ENCODE measurements at places on chromosomes 1 and 21.

DNA sequence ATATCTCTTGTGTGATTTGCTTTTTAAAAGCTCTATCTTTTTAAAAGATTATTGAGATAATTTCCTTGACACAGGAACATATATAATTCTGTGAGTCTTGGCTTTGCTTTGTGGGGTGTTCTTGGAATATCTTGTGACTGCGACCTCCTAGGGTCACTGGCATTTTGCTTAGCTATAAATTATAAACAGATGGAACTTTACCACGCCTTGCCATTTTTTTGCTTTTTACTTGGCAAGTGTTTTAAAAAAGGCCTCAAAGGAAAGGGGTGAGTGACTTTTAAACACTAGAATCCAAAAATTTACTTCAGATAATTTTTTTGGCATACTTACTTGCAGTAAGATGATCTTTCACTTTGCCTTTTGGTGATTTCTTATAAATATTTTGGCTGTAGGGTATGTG is 43.6 kb downstream of the ALG6 start:
- DNase-seq: no peak

- DNase-seq: no peak
These were observed 72.4 kb downstream of the CASZ1 start for GRCh38 chr1:10724052-10724494.

GRCh38 chr1:16266411-16267118 is 29.6 kb upstream of the CPLANE2 start:
- DNase-seq: no peak

DNA sequence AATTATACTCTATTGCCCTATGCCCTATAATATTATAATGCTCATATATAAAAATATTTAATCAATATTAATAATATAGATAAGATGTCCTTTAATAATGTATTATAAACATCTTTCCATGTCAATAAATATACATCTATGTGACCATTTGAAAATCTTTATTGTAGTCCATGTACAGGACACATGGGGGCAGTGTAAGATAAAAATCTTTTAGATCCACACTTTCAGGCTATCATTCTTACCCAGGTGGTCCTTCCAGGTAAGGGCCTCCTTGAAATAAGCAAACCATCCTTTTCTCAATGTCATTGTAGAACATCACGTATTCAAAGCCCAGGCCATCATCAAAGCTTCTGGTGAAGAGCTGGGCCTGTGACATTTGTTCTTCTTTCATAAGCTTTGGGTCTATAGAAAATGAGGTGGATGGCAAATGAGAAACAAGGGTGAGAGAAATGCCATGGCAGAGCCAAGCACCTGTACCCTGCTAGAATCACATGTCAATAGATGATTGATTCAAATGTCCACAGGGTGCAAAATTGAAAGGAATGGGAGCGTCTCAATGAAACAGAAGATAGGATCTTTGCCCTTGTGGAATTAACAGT is 20.2 kb downstream of the THEM4 start:
- DNase-seq: no peak

DNA sequence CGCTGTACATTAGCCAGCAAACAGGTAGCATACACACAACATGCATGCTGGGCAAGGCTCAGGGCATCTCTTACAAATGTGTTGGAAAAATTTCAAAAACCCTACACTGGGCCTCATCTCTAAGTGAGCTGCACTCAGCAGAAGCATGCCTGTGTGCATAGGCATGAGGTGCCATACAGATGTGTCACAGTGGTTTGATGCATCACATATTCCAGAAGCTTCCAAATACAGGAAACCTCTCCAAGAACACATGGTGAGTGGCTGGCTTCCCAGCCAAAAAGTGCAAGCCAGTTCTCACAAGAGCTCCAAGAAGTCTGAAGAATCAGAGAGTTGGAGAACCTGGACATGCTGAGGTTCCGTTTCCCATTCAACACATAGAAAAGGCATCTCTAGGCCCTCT is 58.3 kb downstream of the CD46 start:
- DNase-seq: peak; percentile 10

GRCh38 chr1:95084317-95085176 is 11.8 kb upstream of the ALG14 start:
- DNase-seq: peak; percentile 18

DNA sequence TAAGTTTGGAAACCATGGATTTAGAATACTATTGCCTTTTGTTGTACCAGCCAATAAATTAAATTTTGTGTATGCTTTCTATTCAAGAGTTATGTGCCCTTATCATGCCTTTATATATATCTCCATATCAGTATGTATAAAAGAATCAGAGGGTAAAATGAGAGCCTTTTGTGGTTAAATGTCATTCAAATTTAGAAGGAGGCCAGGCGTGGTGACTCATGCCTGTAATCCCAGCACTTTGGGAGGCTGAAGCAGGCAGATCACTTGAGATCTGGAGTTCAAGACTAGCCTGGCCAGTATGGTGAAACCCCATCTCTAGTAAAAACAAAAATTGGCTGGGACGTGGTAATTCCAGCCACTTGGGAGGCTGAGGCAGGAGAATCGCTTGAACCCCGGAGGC is 88.9 kb downstream of the XPR1 start:
- no peak for DNase-seq

DNA sequence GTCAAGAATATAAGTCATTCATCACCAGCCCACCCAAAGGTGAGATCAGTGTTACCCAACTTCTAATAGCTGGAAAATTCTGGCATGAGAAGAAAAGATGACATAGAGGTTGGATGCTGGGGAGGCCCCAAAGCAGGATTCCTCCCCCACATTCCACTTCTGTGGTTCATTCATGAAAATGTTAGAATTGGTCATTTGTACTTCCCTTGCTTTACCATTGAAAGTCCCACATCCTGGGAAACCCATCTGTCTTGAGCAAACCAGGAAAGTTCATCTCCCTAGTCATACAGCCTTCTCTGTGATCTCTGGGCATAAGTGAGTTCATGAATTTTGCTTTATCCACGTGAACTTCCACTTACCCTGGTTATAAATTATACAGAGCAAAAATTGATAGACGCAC is 66.8 kb downstream of the SERINC2 start:
- DNase-seq: no peak

GRCh38 chr1:58011978-58012377 is 534.5 kb downstream of the OMA1 start:
- DNase-seq: no peak

GRCh38 chr21:34289856-34290255 is 74.0 kb upstream of the KCNE2 start:
- no peak for DNase-seq

DNA sequence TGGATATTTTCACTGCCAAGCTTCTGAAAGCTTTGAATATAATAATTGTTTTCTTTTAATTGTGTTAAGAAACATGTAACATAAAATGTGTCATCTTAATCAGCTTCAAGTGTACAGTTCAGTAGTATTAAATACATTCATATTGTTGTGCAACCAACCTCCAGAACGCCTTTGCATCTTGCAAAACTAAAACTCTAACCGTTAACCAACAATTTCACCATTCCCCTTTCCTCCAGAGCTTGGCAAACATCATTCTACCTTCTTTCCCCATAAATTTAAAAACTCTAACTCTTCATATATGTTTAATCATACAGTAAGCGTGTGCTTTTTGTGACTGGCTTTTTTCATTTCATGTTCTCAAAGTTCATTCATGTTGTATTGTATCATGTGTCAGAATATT is 2.1 kb downstream of the MNDA start:
- no peak for DNase-seq

DNA sequence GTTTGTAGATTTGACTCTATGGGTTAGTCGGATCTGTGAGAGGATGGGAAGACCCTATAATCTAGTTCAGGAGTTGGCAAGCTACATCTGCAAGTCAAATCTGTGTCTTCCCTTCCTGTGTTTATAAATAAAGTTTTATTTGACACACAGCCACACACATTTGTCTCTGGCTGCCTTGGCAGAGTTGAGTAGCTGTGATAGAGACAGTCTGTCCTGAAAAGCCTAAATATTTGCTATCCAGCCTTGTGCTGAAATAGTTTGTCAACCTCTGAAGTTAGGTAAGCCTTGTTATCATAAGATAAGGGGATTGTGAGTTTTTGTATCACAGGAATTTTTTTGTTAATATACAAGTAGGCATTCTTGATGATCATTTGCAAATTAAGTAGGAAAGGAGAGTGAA is 136.8 kb downstream of the NOS1AP start:
- no peak for DNase-seq

DNA sequence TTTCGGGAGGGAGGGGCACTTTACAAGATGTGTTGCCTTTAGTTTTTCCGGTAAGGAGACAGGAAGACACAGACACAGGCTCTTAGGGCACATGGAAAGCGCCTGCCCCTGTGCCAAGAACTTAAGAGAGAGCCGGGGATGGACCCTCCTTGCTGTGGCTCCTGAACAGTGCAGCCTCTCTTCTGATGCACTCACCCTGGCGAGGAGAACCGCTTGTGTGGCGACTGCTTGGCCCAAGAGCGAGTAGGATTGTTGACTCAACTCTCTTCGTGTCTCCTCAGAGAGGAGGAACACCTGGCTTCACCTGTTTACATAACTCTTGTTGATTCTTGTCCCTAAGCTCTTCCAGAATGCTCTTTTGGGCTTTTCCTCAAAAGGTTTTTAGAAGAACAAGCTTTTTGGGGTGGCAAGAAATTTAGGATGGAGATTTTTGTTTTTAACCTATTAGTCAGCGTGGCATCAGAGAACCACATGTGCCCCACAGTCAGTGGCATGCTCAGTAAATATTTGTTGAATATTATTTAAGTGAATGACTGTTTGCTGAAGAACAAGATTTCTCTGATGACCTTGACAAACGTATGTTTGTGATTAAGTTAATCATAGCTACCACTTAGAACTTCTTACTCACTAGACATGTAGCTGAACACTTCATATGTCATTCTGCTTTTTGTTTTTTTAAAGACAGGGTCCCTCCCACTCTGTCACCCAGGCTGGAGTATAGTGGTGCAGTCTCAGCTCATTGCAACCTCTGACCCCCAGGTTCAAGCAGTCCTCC is 60.6 kb downstream of the NFIA start:
- no peak for DNase-seq

DNA sequence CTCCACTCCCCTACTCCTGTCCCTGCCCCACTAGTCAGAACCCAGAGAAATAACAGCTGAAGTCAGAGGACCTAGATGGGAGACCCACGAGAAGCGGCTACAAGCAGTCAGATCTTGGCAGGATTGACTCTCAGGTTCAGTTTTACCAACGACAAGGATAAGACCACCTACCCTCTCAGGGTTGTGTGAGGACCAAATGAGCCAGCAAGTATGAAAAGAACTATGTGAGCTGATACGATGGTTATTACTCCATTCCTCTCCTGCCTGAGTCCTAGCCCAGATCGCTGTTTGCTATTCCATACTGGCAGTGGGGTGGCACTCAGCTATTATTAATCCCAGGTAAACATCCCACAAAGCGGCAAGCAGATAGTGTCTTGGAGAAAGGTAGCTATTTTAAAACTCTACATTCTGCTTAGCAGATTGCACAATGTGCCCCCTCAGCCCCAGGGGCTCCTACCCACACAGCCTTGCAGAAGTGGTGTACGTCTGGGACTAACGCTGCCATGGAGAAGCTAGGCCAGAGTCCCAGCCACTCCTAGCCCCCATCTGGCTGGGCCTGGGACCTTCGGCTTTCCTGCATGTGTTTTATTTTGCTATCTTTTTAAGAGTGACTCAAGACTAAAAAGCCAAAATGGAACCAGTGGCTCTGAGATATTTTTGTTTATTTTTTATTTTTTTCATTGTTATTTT is 58.9 kb downstream of the CD46 start:
- DNase-seq: peak; percentile 6

Data from activated CD4-positive, alpha-beta memory T cell treated with anti-CD3 and anti-CD28 coated beads, Interleukin-2, amount 10 ng/mL, durations not matched to agents 7 days and 5 days (primary cell).